CD4-positive, alpha-beta T cell treated with Interleukin-21 for 1 hour (primary cell): ENCODE measurements at places on chromosomes 2 and 18.

DNA sequence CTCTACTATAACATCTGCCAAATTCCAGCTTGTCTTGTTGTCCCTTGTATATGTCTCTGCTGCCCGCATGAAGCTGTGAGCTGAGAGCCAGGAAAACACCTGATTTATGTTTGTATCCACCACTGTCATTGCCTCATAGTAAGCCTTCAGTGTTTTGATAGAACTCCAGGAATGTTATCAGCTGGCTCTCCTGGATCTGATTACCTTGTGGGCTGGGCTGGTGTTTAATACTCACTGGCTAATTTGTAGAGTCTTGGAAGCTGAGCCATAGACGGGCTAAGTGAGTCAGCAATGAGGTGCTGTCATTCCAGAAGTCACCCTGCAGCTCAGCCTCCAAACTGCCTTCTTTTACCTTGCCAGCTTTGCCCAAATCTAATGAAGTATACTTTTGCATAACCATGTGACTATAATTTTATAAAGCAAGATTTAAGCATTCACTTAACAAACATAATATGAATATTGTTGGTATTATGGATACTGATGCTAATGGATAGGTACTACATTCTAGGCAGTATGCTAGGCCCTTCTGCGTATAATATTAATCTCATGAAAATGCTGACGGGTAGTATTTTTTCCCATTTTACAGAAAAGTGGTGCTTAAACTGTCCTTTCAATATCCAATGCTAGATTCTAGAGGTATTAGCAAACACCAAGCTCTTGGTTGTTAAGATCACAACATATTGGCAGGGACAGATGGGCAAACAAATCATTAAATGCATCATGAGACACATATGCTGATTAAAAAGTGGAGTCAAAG is 62.7 kb upstream of the GATA6 start:
- no peak for DNase-seq

DNA sequence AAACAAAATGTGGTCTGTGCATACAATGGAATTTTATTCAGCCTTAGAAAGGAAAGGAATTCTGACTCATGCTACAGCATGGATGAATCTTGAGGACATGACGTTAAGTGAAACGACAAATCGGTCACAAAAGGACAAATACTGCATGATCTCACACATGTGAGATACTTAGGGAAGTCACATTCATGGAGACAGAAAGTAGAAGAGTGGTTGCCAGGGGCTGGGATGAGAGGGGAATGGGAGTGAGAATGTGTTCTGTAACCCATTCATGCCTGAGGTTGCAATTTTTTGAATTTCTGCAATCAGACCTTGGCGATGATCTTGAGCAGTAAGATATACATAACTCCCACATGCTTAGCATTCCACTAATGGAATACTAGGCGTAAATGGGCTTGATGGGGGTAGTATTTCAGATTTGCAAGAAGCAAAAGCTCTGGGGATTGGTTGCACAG is 22.0 kb downstream of the FHL2 start:
- DNase-seq: no peak

DNA sequence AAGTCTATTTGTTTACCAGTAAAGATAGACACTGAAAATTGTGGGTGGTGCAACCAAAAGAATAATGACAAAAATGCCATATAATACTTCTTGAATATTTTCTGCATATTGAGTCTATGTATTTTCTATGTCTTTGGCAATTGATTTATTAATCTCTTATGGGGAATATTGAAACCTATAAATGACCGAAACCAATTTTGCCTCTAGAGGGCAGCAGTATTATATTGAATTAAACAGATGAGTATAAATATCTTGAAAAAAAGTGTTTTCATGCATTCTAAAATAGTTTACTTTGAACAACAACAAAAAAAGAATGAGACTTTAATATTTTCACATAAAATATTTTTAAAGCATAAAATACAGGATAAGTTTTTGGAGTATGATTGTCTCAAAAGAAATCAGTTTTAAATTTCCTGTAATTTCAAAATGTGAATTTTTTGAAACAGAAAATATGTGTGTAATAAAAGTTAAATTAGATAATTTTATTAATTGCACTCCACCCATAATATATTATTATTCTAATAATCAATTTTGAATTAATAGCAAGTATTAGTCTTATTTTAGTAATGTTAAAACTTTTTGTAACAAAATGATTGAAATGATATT is 49.9 kb upstream of the CALCRL start:
- no peak for DNase-seq

DNA sequence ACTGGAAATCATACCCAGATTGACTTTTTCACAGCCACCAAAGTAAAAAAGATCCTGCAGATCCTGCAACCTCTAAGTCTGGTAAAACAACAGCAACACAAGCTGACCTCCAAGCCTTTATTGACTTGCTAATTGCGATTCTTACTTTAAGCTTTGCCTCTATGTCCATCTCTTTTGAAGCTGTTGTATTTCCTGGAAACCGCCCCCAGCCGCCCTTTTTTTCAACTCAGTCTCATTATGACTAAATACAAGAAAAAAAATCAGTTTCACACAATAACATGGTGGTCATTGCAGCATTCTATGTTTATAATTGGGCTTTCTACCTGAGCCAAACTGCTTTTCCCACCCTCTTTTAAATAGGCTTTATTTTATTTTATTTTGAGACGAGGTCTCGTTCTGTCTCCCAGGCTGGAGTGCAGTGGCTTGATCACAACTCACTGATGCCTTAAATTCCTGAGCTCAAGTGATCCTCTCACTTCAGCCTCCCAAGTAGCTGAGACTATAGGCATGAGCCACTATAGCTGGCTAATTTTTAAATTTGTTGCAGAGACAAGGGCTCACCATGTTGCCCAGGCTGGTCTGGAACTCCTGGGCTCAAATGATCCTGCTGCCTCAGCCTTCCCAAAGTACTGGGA is 76.2 kb downstream of the MOGAT1 start:
- DNase-seq: no peak
